ENCODE measurements at places on chromosomes 16 and 17.
A peak's percentile ranks its signal among the peaks of the same experiment; 100 is the strongest.

DNA sequence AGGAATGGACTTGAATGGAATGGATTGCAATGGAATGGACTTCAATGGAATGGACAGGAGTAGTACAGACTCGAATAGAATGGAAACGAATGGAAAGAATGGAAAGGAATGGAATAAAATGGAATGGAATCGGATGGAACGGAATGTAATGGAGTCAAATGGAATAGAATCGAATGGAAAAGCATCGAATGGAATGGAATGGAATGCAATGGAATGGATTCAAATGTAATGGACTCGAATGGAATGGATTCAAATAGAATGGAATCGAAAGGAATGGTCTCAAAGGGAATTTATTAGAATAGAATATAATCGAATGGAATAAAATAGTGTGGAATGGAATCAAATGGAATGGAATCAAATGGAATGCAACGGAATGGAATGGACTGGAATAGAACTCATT is 484.9 kb upstream of the WSB1 start:
- no peak for DNase-seq

DNA sequence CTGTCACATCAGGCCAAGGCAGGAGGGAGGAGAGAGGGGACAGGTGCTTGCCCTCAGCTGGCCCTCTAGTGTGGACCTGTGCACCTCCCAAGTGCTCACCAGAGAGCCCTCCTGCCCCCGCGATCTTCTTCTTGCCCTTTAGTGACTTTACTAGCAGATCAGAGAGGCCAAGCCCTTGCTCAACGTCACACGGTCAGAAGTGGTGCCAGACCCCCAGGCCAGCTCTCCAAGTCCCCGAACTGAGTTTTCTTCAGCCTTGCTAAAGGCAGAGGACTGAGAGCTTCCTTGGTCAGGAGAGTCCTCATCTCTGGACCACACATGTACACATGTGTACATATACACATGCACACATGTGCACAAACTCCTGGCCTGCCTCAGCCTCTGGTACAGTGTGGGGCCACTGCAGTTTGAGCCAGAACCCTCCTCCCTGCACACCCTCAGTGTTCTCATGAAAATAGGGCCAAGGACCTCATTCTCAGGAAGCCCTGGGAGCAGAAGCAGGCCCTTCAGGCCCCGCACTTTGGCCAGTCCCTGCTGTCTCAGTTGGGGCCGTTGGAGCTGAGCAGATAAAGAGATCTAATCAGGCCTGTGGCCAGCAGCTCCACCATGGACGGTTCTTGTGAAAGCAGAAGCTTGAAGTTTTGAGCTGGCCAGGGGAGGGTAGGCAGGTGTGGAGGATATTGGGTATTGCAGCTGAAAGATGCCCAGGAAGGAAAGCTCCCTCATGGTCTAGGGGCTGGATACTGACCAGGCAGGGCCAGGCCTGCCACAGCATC is 7.4 kb upstream of the EPX start:
- no peak for DNase-seq

- DNase-seq: no peak
These were observed 626.6 kb upstream of the SOX9 start for GRCh38 chr17:71494062-71494855.

DNA sequence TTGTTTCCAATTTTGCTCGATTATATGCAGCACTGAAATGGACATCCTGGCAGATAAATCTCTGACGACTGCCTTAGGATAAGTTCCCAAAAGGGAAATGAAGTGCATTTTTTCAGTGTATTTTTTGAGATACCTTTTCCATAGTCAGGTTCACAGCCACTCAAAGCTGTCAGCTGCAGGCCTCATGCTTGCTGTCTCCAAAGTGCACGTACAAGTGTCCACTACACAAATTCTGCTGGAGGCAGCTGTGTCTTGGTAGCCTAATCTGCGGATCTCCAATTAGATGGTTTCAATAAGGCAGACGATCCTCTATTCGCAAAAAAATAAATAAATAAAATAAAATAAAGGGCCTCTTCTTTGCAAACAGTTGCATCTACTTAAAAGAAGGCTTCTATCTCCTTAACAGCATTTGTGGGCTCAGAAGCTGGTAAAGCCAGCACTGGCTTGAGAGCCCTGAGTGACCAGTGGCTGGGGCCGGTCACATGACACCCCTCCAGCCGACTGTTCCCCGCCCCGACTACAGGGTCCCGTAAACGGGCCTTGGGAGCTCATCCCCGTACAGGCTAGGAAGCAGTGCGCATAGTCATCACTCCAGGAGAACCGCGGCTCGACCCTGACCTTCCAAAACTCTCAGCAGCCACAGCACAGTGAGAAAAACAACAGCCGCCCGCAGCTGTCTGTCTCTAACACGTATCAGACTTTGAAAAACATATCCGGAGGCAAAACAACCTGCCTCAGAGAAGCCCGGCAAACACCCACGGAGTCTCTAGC is 18.8 kb downstream of the RPH3AL start:
- peak; percentile 18 for DNase-seq

DNA sequence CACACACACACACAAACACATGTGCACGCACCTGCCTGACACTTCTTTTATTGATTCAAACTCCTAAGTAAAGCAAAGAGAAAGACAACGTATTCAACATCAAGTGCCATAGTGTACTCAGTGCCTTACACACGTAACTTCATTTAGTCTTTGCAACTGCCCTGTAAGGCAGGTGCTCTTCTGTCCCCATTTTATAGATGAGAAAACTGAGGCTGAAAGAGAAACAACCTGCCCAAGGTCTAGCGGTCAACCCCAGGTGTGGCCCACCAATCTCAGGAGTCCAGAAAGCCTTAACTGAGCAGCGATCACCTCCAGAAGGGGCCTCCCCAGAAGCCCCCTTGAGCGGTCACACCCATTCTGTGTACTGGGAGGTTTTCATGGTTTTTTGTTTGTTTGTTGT is 10.3 kb upstream of the GSG1L start:
- no peak for DNase-seq

DNA sequence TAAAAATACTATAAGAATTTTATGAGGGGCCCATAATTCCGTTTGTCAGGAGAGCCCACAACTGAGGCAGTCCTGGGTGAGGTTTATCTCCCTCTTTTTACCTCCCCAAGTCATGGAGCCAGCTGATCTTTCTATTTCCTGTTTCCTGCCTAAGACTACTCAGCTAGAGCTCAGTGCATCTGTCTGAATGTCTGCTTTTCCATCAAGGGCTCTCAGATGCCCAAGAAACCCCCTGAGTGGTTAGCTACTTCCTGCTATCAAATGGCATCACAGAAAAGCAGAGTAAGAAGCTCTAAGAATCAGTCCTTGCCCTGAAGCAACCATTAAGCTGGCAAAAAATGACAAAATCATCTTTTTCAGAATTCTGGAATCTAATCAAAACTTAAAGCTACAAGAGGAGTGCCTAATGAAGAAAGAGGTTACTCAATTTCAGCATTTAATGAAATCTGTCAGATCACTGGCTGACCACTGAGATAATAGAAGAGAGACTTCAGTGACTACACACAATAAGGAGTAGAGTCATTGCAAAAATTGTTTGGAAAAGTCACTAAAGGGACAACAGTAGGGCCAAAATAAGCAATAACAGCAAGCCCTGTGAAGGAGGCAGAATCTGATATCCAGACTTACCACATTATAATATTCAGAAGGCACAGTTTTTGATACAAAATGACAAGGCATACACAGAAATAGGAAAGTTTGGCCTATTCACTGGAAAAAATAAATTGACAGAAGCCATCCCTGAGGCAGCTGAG is 150.1 kb downstream of the CYB561 start:
- no peak for DNase-seq
